ENCODE measurements at places on chromosomes 3 and 15.

- no peak for DNase-seq
Measured at GRCh38 chr3:109154979-109155378, 18.5 kb downstream of the C3orf85 start.

GRCh38 chr3:48595075-48595525 lies at the start of gene COL7A1:
Gene COL7A1, minus strand, starts transcription at chr3:48595329. Its CDS starts 170 bp downstream, at chr3:48595159.
- no peak for DNase-seq

DNA sequence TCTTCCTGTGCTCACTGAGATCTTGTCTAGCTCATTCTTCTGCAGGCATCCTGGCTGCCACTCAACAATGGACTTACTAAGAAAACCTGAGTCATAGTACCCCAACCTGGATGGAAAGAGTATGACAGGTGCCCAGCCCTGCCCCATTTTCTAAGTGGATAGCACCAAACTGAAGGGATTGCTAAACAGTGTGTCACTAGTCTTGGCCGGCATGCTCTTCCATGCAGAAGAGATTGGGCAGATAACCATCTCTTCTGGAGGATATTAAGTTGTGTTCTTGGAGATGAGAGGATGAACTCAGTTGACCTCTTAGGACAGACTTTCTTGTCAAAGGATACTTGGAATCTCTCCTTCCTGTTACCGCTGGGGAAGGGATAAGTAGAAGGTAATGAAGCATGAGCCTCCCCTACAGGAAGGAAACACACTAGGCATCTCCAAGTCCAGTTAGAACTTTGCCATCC lies 797.5 kb downstream of the AGBL1 start:
- DNase-seq: no peak

DNA sequence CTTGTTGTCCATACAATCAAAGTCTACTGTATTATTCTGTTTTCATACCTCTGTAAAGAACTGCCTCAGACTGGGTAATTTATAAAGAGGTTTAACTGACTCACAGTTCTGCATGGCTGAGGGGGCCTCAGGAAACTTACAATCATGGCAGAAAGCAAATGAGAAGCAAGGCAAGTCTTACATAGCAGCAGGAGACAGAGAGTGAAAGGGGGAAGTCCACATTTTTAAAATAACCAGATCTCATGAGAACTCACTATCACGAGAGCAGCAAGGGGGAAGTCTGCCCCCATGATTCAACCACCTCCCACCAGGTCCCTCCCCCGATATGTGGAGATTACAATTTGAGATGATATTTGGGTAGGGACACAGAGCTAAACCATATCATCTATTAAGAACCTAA lies 724.6 kb upstream of the CBLB start:
- DNase-seq: no peak

GRCh38 chr3:62046326-62046725 lies 327.0 kb downstream of the FEZF2 start:
- DNase-seq: no peak
